M059J (cell line): ENCODE measurements at places on chromosomes 1 and 21. TPM values are rescaled to one million over a fixed set of nuclear protein-coding genes. Genes with fewer than 3 reads are reported as not detected.

The C1QB gene
- not detected in 2 replicates for total RNA-seq

GRCh38 chr1:63918418-63918945 lies 144.7 kb downstream of the ROR1 start:
- DNase-seq: no peak

The CC2D1B gene
- 20.8 and 32.5 TPM in 2 replicates for total RNA-seq

- DNase-seq: no peak
These were observed 17.6 kb upstream of the PARP1 start for GRCh38 chr1:226425431-226426031.

The RHBG gene
- not detected in 2 replicates for total RNA-seq

DNA sequence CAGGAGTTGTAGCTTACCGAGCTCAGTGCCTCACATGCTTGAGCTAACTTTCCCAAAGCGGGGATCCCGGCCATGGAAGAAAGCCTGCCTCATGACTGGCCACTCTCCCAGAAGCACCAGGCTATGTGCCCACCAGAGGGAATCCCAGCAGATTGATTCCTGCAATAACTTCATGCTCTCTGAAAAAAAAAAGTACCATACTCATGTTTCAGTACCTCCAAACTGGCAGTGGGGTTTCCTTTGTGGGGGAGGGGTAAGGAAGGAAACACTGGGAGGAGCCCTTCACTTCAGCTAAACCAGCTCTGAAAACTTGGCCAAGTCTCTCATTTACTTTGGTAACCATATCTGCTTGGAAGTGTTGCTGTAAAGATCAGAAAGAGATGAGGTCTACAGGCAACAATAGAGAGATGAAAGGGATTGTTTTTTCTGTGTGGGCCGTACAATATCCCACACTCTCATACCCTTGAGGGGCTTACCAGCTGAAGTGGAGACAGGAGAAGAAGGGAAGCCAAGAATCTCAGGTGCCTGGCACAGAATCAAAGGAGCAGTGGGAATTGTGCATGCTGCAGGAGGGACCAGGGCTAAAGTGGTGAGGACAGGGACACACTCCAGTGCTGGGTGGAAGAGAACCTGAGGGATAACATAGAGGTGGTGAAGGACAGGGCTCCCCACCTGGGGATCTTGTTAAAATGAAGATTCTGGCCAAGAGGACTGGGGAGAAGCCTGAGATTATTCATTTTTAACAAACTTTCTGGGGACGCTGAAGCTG lies 42.4 kb upstream of the TACSTD2 start:
- peak; percentile 28 for DNase-seq

The SMCP gene
- total RNA-seq: not detected in 2 replicates

DNA sequence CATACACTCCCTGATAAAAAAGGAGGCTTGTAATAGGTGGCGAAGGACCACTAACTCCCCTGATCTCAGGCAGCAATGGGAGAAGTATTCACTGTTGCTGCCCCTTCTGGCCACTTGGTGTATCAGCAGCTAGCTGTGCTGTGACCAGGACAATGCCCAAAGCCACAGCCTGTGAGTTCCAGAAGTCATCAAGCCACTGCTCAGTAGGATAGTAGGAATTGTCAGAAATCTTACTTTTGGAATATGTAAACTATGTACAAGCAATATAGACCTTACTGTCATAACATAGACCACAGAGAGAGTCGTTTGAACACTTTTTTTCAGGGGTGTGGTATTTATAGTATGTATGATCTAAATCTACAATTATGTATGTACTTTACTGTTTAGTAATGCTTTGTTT lies 248.3 kb upstream of the CAMK1G start:
- peak; percentile 31 for DNase-seq

The RNF186 gene
- not detected in 2 replicates for total RNA-seq

The HFM1 gene
- total RNA-seq: 0.10 TPM in 1 of 2 replicates, not detected in the other

GRCh38 chr1:21763694-21764419 lies 19.1 kb downstream of the USP48 start:
- DNase-seq: no peak

GRCh38 chr21:45573452-45574035 lies 31.3 kb upstream of the SLC19A1 start:
- no peak for DNase-seq

DNA sequence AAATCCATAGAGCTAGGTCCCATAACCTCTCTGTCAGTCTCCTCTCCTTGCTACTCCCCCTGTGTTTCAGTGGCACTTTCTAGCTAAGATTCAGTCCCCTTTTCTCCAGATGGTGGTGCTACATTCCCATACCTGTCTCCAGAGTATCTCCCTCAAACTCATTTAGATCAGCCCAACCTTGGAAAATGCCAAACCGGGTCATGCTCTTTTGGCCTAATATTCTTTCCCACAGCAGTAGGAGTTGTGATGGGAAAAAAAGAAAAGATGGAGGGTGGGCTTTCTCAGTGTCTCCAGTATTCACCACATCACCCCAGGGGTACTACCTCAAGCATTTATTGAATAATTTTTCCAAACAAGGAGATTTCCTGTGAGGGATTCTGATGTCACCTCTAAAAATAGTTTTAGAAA lies 3.2 kb upstream of the RXFP4 start:
- peak; percentile 80 for DNase-seq

The SH2D1B gene
- total RNA-seq: 0.05 and 0.71 TPM in 2 replicates

The LDLRAD2 gene
- total RNA-seq: not detected in 2 replicates

The SHISA4 gene
- 63.9 and 64.2 TPM in 2 replicates for total RNA-seq
